ENCODE measurements at places on chromosomes 6 and 20.

- peak; percentile 68 for DNase-seq
These were observed 4.6 kb downstream of the SDC4 start for GRCh38 chr20:45343532-45344167.

DNA sequence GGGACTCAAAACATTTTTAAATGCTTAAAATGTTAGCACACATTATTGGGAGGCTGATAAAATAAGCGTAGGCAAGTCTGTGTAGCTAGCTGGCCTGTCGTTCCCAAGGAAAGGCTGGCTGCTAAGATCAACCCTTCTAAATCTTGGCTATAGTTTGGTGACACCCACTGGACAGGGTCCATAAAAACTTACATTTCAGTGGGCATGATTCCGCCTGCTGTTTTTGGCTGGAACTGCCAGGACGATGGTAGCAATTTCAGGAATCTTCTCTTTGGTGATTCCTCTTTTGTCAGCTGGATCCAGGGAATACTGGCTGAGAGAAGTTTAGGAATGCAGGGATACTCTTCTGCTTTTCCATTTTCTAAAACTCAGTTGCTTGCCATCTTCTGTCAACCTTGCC, 162.2 kb downstream of the NKAIN2 start:
- peak; percentile 75 for DNase-seq

DNA sequence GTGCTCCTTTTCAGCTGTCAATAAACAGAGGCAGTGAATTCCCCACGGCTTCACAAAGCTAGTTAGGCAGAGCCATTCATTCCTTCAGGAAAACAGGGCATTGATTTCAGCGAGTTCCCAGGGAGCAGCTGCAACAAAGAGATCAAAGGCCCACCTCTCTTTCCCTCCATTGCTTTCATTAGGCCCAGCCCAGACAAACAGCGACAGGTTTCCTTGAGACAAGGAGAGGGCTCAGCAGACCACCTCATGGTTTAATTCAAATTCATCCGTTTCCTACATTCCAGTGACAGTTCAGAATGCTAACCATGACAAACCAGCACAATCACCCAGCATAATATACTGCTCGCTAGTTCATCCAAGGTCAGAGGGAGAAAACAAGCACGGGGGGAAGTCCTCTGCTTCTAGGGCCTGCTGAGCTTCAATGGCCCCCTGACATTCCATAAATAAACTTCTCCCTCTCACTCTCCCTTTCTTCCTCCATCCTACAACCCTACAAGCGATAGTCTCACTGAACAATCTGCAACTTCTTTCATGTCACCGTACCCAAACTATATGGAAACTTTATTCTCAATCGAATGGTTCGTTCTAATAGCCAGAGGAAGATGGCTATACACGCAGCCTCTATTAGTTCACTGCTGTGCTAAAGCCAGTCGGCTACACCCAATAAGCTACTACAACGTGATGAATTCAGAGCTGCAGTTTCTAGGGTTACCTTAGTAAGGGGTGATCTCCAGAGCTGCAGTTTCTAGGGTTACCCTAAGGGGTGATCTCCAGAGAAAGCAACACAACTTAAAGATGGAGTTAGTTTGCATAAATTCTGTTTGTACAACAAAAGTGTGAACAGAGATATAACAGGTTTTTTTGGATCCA, 34.7 kb downstream of the PLAGL1 start:
- no peak for DNase-seq

- DNase-seq, result peak; percentile 35
These were observed 10.8 kb downstream of the GCNT2 start for GRCh38 chr6:10531942-10532341.

DNA sequence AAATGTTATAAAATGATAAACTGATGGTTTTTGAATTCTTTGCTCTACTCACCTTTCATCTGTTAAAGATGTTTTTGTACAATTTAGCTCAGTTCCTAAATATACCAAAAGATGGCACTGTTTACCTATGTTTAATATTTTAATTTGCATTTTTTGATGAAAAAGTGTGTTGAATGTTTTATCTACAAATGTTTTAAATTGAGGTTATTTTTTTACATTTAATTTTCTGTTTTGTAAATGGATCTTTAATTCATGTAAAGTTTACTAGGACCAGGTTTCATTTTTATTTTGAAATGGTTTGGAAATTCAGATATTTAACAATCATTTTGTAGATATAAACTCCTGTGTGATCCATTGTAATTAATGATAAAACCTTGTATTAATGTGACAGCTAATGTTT, 30.0 kb downstream of the CDKAL1 start:
- DNase-seq, result peak; percentile 65

- no peak for DNase-seq
These were observed 41.1 kb downstream of the TFAP2A start for GRCh38 chr6:10373642-10374359.

DNA sequence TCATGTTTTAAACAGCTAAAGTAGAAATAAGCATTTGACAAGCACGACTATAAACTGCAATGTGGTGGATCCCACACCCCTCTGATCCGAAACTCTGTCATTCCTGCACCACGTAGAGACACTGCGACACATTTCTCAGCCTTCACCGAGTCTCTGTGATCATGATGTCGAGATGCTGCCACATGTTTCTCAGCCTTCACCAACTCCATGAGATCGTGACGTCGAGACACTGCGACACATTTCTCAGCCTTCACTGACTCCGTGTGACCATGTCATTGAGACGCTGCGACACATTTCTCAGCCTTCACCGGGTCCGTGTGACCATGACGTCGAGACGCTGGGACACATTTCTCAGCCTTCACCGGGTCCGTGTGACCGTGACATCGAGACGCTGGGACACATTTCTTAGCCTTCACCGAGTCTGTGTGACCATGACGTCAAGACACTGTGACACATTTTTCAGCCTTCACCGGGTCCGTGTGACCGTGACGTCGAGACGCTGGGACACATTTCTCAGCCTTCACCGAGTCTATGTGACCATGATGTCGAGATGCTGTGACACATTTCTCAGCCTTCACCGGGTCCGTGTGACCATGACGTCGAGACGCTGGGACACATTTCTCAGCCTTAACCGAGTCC, 143.0 kb downstream of the TTLL2 start:
- DNase-seq, result no peak

GRCh38 chr6:32943864-32944649, 3.2 kb upstream of the HLA-DMB start:
- DNase-seq, result peak; percentile 83

- DNase-seq, result no peak
These were observed 570.2 kb downstream of the UTRN start for GRCh38 chr6:144855375-144855774.

DNA sequence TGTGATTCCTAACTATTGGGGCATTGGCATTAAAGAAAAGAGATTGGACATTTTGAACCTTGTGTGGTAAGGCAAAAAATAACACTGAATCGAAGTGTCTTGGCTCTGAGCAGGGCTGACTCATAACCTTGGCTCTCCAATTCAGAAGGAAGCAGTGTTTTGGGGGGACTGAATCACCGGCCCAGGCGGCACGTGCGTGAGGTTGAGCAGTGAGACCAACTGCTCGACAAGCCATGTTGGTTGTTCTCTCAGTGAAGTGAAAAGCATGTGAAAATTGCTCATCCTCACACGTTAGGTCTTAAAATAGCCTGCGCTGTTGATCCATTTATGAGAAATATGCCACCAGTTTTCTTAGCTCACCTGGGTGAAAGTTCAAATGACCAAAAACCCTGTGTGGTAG, 137.8 kb upstream of the SPACA1 start:
- no peak for DNase-seq

DNA sequence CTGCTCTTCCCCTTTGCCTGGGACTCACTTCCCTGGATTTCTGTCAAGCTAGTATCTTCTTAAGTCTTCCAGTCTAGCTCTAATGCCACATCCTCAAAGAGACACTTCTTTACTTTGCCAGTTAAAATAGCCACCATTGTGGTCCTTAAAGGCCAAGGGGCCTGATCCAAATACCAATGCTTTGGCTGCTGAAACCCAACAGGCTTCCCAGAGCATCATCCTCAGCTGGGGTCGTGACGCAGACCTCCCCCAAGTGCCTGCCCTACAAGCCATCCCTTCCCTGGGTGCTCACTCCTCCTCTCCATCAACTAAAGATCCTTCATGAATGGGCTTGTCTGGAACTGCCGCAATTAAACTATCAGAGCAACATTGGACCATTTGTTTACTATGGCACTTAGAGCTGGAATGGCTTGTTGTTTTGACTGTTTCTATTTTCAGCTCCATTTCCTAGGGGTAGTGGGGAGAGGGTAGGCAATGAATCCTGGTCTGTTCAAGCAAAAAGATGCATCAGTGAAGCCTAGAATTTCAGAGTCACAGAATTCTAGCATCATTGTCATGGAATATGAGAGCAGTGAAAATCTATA, 79.6 kb upstream of the SIRPA start:
- DNase-seq, result no peak

GRCh38 chr6:93266116-93266817, 153.1 kb downstream of the EPHA7 start:
- DNase-seq, result no peak

- DNase-seq, result no peak
These were observed 7.2 kb downstream of the FAM120B start for GRCh38 chr6:170313716-170314295.

GRCh38 chr6:13513626-13514502, 26.5 kb upstream of the GFOD1 start:
- DNase-seq, result peak; percentile 17

DNA sequence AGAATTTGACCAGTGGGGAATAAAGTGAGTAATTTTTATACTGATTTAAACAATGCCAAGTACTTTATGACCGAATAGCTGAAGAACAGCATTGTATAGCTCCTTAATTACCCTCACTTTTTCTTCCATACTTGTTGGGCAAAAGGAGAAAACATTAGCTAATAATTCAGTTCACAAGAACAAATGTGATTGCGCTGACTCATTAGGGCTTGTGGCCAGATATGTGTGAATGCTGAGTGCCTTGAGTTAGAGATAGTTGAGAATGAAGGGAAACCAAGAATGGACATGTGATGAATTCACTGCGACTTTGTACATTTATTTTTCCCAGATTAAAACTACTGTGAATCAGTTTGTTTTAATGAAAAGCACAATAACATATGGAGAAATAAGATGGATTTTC, 669.4 kb downstream of the TFAP2A start:
- DNase-seq, result no peak

DNA sequence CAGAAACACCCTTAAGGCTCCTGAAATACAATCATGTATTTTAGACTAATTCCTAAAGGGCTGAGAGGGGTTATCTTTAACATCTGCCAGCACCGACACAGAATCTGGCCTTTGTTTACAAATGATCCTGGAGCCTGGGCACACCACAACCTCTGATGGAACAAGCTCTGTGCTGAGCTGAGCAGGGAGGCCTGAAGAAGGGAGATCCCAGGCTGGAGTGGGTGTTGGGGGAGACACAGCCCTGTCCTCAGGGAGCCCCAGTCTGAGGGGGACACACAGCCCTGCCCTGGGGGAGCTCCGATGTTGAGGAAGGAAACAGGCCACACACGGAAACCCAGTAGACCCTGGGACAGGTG, 130.5 kb downstream of the VEGFA start:
- DNase-seq, result no peak

DNA sequence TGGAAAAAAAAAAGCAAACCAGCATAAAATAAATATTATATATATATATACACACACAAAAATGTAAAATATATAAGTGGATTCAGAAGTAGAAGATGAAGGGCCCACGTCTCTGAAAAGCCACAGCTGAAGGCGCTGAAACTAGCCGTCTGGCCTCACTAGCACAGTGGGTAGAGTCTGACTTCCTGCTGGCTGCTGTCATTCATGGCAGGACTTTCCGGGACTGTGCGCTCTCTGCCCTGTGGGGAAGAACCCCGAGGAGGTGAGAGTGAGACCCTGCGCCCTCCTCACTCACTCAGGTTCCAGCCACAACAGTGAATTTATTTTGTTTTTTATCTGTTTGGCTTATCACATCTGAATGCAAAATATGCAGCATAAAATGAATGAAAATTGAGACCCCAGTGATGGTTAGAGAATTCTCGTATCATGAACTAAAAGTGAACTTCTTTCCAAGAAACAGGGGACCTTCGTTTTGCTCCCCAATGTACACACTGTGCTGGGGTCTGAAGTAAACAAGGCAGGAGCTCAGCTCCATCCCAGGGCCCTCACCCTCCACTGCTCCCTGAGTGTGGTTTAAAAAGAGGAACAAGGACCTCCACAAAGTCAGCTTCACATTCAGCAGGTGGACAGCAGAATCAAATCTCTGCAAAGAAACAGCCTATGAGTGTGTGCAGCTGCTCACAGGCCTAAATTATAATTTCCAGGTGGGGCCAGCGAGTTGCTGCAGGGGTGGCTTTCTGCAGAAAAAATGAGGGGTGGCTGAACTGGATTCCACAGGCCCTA, 1.3 kb upstream of the RAMACL start:
- DNase-seq, result peak; percentile 56

GRCh38 chr20:62133051-62133845, 9.9 kb downstream of the PSMA7 start:
- peak; percentile 65 for DNase-seq

DNA sequence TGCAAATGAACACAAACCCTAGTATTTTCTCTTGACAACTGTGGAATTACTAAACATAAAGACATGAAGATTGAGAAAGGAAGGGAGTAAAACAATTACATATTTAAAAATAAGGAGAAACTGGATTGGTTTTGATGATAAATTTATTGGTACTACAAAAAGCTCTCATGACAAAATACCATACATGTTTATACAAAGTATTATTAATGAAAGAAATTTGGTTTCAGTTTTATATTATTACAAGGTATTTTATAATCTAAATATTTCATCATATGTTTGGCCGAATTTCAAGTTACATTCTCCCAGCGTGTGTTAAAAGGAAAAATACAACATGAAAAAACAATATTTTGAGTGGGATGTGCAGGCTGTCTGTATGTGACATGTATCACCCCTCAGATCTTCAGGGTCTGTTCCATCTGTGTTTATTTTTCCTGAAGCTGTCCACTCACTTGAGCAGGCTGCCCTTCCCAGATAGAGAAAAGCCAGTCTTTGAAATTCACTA, 568.4 kb downstream of the NKAIN2 start:
- DNase-seq, result no peak

DNA sequence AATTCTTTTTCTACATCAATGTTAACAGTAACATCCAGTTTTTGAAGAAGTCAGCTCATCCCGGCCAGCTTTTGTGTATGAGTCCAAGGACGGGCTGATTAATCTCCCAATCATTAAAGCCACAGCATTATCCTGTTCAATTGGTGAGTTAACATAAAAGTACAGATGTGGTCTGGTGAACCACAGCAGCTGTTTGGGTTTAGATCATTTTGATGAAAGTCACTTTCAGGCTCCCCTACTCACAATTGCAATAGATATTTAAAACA, 69.0 kb upstream of the NFATC2 start:
- peak; percentile 18 for DNase-seq

DNA sequence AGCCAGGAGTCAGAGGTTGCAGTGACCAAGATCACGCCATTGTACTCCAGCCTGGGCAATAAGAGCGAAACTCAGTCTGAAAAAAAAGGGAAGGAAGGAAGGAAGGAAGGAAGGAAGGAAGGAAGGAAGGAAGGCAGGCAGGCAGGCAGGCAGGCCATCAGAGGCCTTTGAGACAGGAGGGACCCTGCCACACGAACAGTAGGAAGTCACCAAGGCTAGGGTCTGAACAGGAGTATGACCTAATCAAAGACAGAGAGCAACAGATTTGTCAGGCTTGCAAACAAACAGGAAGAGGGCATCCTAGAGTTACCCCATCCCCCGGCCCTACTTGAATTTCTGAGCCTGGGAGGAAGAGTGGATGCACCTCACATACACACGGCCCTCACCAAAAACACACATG, 67.1 kb downstream of the FGD2 start:
- no peak for DNase-seq
